Renal pelvis (tissue), 12 donors: ENCODE measurements at places on chromosomes 5 and 9. TPM values are rescaled to one million over a fixed set of nuclear protein-coding genes. Genes with fewer than 3 reads are reported as not detected.

GRCh38 chr5:72464071-72464470 is 43.1 kb downstream of the ZNF366 start:
- DNase-seq, result no peak

DNA sequence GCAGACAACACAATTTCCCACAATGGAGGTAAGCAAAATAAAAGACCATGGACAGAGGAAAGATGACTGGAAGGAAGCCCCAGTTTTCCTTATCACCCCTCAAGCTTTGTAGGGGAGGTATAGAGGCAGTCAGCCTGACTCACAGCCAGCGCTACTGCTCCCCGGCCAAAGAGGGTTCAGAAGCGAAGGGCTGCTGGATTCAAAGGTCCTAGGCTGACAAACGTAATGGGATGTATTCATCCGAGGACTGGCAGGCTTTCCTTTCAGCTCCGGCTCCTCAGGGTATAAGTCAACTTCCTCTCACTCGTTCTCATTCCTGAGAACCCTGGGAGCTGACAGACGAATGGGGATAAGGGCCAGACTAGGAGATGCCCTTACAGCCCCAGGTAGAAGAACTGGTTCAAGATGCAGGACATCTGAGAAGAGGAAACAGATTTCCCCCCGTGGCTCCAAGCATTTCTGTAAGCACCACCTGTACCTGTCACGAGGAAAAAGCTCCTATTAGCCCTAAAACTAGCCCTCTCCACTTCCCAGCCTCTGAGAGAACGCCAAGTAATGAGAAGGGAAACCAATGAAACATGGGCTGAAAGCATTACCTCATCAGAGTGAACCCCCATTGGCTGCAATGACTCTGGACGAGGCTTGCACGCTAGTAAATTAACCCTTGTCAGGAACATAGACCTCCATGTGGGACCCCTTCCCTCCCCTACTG is 22.1 kb upstream of the FAM13B start:
- no peak for DNase-seq

- no peak for DNase-seq
Observed at GRCh38 chr9:86368871-86369521, 14.8 kb upstream of the TUT7 start.

DNA sequence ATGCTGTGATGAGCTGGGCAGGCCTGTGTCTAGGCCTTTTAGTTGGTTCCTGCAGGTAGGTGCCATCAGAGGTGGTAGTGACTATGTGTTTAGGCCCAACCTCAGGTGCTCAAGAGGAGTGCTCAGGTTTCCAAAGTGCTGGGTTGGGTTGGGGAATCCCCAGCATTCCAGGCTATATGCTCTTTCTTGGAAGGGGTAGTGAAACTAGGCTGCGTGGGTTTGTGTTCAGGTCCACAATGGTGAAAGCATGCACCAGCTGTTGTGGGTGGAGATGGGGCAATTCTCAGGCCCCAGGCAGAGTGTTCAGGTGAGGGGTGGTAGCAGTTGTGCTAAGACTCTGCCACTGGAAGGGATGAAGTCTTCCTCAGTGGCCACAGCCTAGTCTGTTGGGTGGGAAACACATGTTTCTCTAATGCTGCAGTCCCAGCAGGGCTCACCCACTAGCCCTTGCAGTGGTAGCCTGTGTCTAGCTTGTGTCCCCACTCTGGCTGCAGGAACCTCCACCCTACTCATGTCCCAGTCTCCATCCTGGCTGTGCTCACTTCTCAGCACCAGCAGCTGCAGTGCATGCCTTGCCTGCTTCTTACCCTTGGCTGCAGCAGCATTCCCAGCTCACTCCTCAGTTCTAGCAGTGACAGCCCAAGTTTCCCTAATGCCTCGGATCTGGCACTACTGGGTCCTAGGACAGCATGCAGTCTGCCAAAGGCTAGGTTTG is 78.9 kb downstream of the FAM170A start:
- no peak for DNase-seq

GRCh38 chr9:131334629-131335367 is 45.3 kb downstream of the PLPP7 start:
- DNase-seq, result no peak

DNA sequence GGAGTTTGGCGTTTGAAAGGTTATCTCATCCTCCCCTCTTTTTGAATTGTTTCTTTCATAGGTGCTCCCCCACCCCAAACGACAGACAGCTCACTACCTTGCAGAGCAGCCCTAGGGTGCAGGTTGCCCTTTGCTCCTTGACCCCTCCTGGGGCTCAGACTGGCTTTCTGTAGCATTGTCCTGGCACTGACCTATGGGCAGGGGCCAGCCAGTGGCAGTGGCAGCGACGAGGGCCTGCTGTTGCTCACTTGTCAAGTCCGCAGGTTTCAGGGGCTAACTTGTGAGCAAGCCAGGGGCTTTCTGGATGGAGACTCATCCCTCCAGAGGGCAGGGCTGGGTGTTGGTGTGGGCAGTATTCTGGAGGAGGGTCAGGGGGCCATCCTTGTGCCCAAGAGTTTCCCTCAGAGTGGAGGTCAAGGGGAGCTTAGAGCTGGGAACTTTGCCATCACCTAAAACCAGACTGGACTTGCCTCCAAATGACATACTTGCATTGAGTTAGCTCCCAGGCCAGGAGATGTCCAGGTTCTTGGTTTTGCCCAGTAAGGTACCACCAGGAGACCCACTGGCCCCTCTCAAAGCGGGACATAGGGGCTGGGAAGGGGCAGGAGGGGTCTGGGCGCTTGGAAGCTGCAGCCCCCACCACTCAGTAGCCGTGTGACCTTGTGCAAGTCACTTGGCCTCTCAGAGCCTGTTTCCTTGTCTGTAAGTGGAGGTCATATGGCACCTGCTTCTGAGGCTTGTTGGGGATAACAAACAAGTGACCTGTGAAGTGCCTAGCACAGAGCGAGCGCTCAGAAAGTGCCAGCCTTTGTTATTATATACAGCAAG is 53.5 kb upstream of the CDKN2AIPNL start:
- DNase-seq, result no peak

PCDHGC5 gene
- polyA plus RNA-seq, result 1.1 TPM

PLGRKT gene
- polyA plus RNA-seq, result 31.4 TPM

GRCh38 chr5:95284572-95285408 is at the start of gene MCTP1:
MCTP1 (minus strand) TSS chr5:95285094.
- DNase-seq, result peak; percentile 47

GRCh38 chr5:104659497-104659896 is 1096.9 kb upstream of the NUDT12 start:
- no peak for DNase-seq

DNA sequence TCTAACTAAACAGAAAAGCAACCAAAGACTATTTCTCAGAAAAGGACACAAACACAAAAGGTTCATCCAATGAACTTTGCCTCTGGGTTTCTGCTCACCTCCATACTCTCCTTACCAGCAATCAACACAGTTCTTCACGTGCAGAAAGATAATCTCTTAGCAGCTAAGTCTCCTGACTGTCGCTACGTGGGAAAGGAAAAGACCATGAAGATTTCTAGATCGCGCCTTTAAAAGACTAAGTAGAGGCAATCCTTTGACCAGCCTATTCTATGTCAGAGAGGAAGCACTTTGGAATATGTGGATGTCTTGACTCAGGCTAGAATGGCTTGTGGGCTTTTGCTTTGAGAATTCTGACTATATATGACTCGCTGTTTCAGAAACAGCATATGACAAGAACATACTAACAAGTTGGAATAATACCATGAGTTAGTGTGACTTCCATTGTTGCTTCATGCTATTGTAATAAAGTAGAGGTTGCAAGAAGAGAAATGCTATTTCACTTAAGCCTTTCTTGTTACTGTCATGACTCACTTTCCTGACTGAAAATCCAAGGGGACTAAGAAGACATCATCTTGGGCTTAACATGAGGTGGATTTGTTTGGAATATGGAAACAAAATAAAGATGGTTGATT is 339.5 kb upstream of the RFX3 start:
- DNase-seq, result no peak

DNA sequence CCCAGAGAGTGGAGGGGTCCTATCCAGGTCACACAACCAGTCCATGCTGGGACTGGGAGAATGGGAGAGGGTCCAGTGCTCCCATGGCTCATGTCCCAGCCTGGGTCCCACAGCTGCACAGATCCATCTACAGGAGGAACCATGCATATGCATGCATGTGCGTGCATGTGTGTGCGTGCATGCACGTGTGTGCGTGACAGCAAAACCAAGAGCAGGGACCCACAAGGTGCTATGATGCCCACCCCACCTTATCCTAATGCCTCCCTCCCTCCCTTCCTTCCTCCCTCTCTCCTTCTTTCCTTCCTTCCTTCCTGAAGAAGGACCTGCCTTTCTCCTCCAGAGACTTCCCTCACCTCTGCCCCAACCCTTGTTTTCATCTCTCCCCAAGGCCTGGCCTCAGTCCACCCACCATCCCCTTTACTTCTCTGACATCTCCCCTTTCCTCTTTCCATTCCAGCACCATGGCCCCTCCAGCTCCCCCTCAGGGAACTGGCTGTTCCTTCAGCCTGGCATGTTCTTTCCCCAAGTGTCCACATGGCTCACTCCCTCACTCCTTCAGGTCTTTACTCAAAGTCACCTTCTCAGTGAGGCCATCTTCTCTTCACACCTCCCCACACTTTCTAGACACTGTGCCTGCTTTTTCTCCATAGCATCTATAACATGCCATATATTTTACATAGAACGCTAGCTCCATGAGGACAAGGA is 21.8 kb downstream of the AQP7 start:
- no peak for DNase-seq

HBEGF gene
- 10.4 TPM for polyA plus RNA-seq

RECK gene
- 28.1 TPM for polyA plus RNA-seq

KIAA1958 gene
- polyA plus RNA-seq, result 13.2 TPM

SLC34A3 gene
- polyA plus RNA-seq, result 10.3 TPM

SPINK6 gene
- not detected for polyA plus RNA-seq

GRCh38 chr5:67146574-67146973 is 50.0 kb downstream of the CD180 start:
- no peak for DNase-seq

DNA sequence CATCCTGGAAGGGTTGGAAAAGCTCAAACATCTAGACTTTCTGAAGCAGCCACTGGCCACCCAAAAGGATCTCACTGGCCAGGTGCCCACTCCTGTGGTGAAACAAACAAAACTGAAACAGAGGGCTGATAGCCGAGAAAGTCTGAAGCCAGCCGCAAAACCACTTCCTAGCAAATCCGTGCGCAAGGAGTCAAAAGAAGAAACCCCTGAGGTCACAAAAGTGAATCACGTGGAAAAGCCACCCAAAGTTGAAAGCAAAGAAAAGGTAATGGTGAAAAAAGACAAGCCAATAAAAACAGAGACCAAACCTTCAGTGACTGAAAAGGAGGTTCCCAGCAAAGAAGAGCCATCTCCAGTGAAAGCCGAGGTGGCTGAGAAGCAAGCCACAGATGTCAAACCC is 87.6 kb downstream of the MAP1B start:
- DNase-seq, result no peak

DNA sequence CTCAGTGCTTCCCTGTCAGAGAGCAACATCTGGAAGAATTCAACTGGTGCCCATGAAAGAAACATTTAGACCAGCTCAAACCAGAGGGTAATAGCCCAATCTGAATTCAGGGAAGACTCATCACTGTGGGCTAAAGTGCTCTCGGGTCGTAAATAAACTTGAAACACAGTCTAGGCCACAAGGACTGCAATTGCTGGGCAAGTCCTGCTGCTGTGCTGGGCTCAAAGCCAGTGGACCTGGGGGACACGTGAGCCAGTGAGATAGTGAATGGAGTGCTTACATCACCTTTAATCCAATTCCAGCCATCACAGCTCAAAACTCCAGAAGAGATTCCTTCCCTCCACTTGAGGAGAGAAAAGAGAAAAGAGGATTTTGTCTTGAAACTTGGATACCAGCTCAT is 78.1 kb upstream of the DAP start:
- DNase-seq, result no peak

FOXE1 gene
- polyA plus RNA-seq, result not detected

GRCh38 chr5:142215915-142216681 is 107.5 kb downstream of the NDFIP1 start:
- DNase-seq, result no peak

- DNase-seq, result no peak
Observed at GRCh38 chr5:5826911-5827310, 404.4 kb downstream of the ICE1 start.

CDC20B gene
- 0.71 TPM for polyA plus RNA-seq

MGAT4B gene
- polyA plus RNA-seq, result 183 TPM

PLEKHG4B gene
- 21.2 TPM for polyA plus RNA-seq
